ENCODE measurements at places on chromosomes 3 and 15. TPM values are rescaled to one million over a fixed set of nuclear protein-coding genes. Genes with fewer than 3 reads are reported as not detected.

LCTL gene
- total RNA-seq, result not detected

PTPRG gene
- total RNA-seq, result 41.6 TPM

ARHGAP31 gene
- 23.5 TPM for total RNA-seq

CADPS gene
- not detected for total RNA-seq

SERPINI2 gene
- not detected for total RNA-seq

ITPR1 gene
- total RNA-seq, result 39.9 TPM
